ENCODE measurements at places on chromosomes 7 and 10.

DNA sequence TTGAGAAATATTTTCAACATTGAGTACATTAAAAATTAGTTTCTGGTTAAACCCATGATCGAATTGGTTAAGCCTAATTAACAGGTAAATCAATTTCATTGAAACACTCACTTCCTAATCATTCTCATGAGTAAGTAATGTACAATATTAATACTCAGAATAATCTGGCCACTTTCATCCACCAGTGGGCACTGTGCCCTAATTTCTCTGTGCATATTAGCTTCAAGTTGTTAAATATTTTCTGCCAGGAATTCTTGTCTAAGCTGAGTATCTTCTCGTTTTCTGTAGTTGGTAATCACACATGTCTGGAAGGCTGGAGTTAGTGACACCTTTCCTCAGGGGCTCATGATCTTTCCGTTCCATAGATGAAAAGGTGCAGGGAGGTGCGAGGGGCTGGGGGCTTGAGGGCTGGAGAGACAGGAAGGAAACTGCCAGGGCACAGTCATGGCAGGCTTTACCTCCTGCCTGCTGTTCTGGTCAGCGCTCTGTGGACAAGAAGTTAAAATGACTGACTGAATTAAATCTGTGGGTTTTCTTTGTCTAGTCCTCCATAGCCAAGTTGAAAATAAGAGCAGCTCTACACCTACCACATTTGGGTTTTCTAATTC is 71.9 kb downstream of the WIPF3 start:
- no peak for DNase-seq

DNA sequence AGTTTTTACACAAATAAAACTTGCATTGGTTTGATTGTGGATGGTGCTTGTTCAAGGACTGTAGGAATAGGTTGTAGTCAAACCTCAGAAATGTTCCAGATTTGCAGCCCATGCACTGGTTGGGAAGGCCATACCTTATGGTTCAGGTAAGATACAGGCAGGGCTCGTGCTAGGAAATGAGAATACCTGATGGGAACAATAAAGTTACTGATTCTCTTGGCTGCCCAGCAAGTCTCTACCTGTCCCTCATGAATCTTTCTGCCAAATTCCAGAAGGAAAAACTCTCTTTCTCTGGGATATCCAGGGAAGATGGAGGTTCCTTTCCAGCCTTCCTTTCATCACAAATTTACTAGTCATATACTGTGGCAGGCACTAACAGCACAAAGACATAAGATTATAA is 53.8 kb downstream of the TFAM start:
- DNase-seq: no peak

GRCh38 chr7:57348646-57349269 is 101.2 kb upstream of the ZNF716 start:
- no peak for DNase-seq

DNA sequence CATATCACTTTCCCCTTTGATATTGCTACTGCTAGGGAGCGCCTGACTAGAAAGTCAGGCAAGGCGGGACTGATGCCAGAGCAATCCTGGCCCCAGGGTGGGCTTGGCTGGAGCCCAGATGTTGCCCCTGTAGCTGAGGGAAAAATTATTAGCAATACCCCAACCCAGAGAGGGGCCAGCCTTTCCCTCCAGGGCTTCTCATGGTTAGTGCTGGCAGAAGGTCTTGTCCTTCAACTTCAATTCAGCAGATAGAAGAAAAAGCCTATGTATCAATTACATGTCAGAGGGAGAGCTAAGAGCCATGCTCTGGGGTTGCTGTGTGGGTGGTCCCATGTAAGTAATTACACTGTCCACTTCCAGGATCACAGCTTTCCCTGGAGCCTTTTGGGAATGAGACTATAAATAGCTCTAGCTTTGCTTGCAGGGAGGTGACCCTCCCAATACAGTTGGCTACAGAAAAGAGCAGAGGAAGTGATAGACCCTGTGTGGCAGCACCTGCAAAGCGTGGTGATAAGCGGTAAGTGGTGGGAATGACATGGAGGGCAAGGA is 579.1 kb downstream of the CCSER2 start:
- no peak for DNase-seq

GRCh38 chr10:122232769-122233168 is 38.3 kb upstream of the BTBD16 start:
- no peak for DNase-seq

DNA sequence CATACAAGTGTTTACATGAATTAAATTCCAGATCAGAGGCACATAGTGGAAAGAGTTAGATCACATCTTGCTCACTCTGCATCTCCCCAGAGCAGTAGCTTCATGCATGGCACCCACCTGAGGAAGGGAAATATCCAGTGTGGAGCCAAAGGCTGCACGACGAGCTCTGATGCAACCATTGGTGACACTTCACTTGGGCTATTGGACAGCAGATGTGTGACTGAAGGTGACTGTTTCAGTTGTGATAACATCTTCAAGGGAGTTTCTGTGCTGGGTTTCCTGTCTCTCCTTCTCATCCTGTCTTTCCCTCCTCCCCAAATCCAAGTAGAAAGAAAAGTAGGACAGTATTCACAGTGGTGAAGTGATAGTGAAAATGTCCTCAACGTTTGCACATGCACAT is 115.0 kb downstream of the TAF3 start:
- no peak for DNase-seq
